ENCODE measurements at places on chromosomes 5 and 9.

DNA sequence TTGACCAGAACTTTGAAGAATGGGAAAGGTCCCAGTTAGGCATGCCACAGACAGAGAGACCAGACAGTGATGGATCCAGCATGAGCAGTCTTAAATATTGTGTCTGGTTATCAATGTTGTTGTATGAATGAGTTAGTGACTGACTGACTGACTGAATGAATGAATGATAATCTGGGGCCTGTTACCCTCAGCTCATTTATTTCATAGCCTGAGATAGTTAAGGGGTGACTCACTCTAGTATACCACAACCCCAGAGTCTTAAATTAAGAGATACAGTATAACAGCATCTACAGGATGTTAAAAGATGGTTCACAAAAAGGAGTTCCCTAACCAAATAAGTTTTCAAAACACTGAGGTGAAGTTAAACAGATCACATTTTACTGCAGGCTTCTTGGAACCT lies 133.5 kb downstream of the SGCD start:
- DNase-seq, result no peak

DNA sequence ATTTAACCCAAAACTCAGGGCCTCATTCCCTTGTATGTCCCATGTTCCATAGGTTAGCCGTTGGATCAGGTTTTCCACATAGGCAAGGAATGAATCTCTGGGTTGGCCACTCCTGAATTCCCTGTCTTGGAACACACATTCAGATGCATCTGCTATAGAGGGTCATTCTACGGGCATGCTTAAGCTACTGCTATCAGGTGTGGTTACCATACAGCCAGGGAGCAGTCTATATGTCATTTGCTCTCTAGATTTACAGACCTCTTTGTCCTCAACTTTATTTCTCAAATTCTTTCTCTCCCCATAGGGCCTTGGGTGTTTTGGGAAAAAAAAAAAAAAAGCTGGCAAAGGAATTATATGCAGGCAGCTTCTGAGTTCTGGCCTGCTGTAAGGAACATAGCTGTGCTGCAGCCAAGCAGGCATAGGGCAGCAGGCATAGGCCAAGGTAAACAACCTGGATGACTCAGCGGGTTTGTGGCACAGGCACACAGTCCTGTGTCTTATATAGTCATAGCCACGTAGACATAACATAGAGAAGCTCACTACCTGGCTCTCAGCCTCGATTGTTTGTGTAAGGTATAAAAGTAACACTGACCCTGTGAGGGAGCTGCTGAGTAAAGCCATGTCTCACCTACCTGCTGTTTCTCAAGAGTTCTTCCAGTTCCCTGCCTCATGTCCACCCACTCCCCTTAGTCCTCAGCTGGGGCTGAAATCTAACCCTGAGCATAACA lies 141.5 kb downstream of the OSTF1 start:
- no peak for DNase-seq

GRCh38 chr5:77033338-77033737 lies 3.1 kb downstream of the AGGF1 start:
- DNase-seq, result no peak

DNA sequence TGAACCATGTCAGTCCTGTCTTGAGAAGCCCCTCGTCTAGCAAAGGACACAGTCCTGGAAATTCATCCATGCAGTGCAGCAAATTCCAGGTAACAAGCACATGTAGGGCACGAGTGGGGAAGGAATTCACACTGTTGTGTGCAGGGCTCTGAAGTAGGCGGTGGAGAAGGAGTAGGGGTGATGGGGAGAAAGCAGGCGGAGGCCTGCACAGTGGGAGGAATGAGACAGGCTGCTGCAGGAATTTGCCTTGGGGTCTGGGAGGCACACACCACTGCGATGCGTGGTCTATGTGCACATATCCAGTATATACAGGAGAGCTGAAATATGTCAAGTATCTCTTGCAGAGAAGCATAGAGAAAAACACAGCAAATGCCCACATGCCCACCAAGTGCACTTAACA lies 249.2 kb upstream of the IRX2 start:
- no peak for DNase-seq

- no peak for DNase-seq
Measured at GRCh38 chr5:116554764-116555163, 19.9 kb downstream of the SEMA6A start.

DNA sequence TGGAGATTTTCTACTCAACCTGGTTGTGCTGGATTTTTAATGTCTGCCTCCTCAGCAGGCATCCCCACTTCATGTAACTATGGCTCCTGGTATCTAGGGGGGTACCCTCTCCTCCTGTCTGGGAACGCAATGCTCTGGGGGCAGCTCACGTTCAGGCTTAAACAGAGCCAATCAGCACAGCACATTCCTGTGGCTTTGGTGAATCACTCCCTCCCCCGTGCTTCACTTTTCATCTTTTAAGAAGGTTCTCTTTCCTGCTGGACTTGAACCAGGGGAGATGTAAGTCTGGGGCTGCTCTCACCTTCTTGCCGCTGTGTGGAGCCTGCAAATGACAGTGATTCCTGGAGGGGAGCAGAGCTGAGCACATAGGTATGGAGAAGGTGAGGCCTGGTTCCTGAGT lies 101.2 kb downstream of the MSX2 start:
- DNase-seq, result no peak

GRCh38 chr9:14361074-14361473 lies 47.1 kb upstream of the NFIB start:
- no peak for DNase-seq

Measured in lung microvascular endothelial cell (primary cell).